T-cell (primary cell): ENCODE measurements at places on chromosomes 3 and 15.

DNA sequence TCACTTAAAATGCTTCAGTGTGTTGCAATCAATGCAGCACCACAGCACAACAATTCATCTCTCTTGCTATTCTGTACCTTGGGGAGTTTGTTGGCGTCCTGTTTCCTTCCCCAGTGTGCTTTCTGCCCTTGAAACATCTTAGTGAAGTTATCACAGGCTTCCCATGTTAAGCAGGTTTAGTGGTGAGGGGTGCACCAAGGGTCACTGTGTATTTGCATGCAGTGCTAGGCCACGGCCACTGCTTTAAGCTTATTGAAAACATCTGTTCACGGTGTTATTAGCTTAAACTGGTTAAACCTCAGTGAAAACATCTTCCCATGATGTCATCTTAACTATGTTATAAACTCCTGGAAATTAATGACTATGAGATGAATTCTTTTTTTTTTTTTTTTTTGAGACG is 217.3 kb upstream of the GOLIM4 start:
- H3K27me3 ChIP-seq = no peaks in the 10 kb centered on the region
- no peak overlapping the region for H3K27ac ChIP-seq
- no peaks in the 10 kb centered on the region for H3K36me3 ChIP-seq
- no peak overlapping the region for H3K4me3 ChIP-seq
- no peaks in the 10 kb centered on the region for H3K4me1 ChIP-seq
- no peak for DNase-seq

DNA sequence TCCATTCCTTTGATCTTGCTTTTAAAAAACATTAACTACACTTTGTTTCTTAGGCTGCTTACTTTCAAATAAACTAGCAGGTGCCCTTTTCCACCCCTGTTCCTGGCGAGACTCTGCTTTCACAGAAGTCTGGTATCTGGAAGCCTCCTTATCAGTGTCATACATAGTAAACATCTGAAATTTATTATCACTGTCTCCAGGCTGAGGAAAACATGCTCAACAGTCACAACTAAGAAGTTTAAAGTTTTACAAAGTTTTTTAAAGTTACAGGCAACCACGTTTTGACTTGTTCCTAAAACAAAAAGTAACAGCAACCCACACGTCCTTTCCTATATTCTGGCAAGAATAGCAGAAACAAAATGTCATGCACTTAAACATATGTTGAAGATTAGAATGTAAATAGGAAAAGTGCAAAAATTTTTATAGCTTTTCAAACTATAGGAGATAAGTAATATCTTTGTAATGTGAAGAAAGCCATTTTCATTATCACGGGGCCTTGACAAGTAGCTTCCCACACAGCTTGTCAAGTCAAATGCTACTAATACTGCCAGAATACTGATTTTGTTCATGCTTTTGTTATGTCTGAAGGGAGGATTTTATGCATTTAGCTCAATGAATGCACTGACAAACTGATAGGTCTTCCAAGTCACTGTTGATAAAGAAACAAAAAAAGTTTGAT is 275.2 kb upstream of the KCNMB2 start:
- no peak overlapping the region for H3K27ac ChIP-seq
- no peak for DNase-seq
- H3K36me3 ChIP-seq = no peaks in the 10 kb centered on the region
- no peaks in the 10 kb centered on the region for H3K27me3 ChIP-seq

GRCh38 chr3:101902041-101902440 is 52.7 kb downstream of the NFKBIZ start:
- H3K4me1 ChIP-seq = peaks cover 2% of the 10 kb centered on the region
- DNase-seq = no peak
- no peaks in the 10 kb centered on the region for H3K27me3 ChIP-seq
- no peak overlapping the region for H3K4me3 ChIP-seq
- H3K36me3 ChIP-seq = no peaks in the 10 kb centered on the region

DNA sequence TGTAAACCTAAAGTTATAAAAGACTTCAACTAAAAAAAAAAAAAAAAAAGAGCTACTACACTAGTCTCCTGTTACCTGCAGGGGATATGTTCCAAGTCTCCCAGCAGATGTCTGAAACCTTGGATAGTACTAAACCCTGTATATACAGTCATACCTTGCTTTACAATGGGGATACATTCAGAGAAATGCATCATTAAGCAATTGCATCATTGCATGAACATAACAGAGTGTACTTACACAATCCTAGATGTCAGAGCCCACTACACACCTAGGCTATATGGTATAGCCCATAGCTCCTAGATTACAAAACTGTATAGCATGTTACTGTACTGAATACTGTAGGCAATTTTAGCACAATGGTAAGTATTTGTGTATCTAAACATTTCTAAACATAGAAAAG is 119.1 kb downstream of the GMPS start:
- no peaks in the 10 kb centered on the region for H3K36me3 ChIP-seq
- H3K4me1 ChIP-seq = no peaks in the 10 kb centered on the region
- DNase-seq = no peak
- no peak overlapping the region for H3K27ac ChIP-seq
- peaks cover 2% of the 10 kb centered on the region for H3K27me3 ChIP-seq

GRCh38 chr3:134079111-134079547 is 49.4 kb upstream of the SLCO2A1 start:
- no peak for DNase-seq
- H3K4me3 ChIP-seq = no peak overlapping the region
- no peaks in the 10 kb centered on the region for H3K4me1 ChIP-seq
- H3K36me3 ChIP-seq = no peaks in the 10 kb centered on the region

- DNase-seq = no peak
- no peak overlapping the region for H3K27ac ChIP-seq
- no peaks in the 10 kb centered on the region for H3K27me3 ChIP-seq
- H3K4me1 ChIP-seq = no peaks in the 10 kb centered on the region
These were observed 1.5 kb upstream of the CNTN6 start for GRCh38 chr3:1091286-1091685.

DNA sequence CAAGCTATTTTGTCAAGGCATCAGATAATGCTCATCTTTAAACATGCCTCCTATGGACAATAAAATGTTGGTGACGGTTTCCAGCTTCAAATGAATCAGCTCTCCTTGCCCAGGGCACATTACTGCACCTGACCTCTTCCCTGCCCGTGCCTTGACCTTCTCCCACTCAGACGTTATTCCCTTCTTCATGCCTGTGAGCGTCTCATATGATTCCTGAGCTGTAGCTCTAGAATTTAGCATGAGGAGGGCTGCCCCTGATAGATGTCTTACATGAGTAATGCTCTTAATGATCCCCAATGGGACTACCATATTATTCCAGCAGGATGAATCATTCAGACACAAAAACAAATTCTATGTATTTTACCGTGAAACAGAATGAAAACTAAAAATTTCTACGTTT is 762.7 kb downstream of the ROBO1 start:
- no peak for DNase-seq
- H3K4me1 ChIP-seq = no peaks in the 10 kb centered on the region
- no peak overlapping the region for H3K27ac ChIP-seq
- H3K27me3 ChIP-seq = no peaks in the 10 kb centered on the region
- no peaks in the 10 kb centered on the region for H3K36me3 ChIP-seq

- no peak overlapping the region for H3K27ac ChIP-seq
- no peak for DNase-seq
- peaks cover 42% of the 10 kb centered on the region for H3K4me1 ChIP-seq
- no peaks in the 10 kb centered on the region for H3K27me3 ChIP-seq
- H3K4me3 ChIP-seq = no peak overlapping the region
These were observed 11.3 kb downstream of the EXOSC7 start for GRCh38 chr3:44987332-44987731.

DNA sequence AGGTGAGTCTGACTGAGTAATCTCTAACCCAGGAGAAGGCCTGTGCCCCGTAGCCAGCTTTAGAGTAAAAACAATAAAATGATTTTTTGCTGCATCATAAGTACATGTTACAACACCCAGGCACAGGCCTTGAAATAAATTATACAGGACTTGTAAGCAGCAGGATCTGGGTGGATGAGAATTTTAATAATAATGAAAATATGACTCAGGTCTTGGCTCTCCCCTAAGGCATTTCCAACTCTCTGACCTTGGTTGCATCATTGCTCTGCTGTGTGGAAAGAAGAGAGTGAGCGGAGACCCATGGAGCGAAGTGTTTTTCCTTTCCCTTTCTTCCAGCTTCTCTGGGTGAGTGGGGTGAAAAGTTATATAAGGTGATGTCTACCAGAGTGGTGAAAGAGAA is 44.6 kb downstream of the EOMES start:
- H3K4me3 ChIP-seq = no peak overlapping the region
- DNase-seq = no peak
- H3K4me1 ChIP-seq = peaks cover 7% of the 10 kb centered on the region
- no peaks in the 10 kb centered on the region for H3K36me3 ChIP-seq
- H3K27me3 ChIP-seq = no peaks in the 10 kb centered on the region
- H3K27ac ChIP-seq = no peak overlapping the region

DNA sequence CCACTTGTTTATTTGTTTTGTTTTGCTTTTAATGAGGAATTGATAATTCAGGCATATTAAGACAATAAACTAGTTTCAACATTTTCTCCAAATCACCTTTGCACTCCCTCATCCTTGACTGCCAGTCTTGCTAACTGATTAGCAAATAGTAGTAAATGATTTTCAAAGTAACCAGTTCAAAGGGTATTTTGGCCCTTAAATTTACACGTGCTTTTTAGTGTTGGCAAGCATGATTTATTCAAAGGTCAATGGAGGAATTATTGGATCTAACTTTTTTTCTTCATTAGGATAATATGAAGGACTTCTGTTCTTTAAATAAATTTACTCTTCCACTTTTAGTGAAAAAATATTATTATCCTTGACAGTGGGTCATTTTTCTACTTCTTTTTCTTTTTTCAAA is 53.8 kb downstream of the BCHE start:
- no peak overlapping the region for H3K27ac ChIP-seq
- H3K4me3 ChIP-seq = no peak overlapping the region
- no peaks in the 10 kb centered on the region for H3K27me3 ChIP-seq
- H3K4me1 ChIP-seq = no peaks in the 10 kb centered on the region
- no peaks in the 10 kb centered on the region for H3K36me3 ChIP-seq
- no peak for DNase-seq

DNA sequence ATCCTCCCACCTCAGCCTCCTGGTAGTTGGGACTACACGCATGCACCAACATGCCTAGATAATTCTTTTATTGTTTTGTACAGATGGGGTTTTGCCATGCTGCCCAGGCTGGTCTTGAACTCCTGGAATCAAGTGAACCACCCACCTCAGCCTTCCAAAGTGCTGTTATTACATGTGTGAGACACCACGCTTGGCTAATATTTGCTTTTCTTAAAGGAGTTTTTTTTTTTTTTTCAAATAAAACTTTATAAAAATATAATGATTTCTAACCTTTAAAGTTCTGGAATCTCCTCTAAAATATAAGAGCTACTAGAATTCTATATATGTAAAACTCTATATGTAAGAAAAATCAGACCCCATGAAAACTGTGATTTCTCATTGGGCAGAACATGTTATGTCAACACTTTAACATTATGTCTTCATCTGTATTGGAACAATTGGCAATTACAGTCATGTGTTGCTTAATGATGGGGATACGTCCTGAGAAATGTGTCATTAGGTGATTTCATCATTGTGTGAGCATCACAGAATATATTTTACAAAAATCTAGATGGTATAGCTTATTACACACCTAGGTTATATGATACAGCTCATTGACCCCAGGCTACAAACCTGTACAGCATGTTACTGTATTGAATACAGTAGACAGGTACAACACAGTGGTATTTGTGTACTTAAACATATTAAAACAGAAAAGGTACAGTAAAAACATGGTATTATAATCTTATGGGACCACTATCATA is 377.0 kb downstream of the PLCL2 start:
- no peaks in the 10 kb centered on the region for H3K4me1 ChIP-seq
- no peak for DNase-seq
- H3K36me3 ChIP-seq = no peaks in the 10 kb centered on the region
- no peaks in the 10 kb centered on the region for H3K27me3 ChIP-seq
- H3K4me3 ChIP-seq = no peak overlapping the region
- H3K27ac ChIP-seq = no peak overlapping the region

DNA sequence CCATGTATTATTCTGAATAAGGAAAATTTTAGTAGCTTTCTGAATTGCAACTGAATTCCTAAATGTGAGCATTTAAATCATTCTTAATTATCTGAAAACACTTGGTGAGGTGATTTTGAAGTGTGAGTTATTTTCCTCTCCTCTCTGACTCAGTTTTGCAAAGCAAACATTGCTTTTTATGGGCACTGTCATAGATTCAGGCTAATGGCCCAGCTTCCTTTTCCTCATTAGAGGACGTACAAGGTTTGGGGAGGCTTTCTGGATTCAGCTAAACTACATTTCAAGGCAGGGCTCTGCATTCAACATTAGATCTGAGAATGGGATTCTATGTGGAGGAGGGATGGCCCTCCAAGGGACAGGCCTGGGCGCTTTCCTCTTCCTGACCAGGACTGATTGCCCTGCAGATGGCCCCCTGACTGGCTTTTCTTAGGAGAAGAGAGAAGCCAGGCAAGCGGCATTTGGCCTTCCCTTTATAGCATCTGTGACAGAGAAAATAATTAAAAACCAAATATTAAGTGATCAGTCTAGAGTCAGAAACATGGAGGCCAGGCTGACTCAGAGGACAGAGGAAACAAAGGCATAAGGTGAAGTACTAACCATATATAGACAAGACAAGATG is 53.0 kb upstream of the STXBP5L start:
- H3K4me3 ChIP-seq = no peak overlapping the region
- no peaks in the 10 kb centered on the region for H3K36me3 ChIP-seq
- H3K4me1 ChIP-seq = no peaks in the 10 kb centered on the region
- no peak for DNase-seq
- no peaks in the 10 kb centered on the region for H3K27me3 ChIP-seq

DNA sequence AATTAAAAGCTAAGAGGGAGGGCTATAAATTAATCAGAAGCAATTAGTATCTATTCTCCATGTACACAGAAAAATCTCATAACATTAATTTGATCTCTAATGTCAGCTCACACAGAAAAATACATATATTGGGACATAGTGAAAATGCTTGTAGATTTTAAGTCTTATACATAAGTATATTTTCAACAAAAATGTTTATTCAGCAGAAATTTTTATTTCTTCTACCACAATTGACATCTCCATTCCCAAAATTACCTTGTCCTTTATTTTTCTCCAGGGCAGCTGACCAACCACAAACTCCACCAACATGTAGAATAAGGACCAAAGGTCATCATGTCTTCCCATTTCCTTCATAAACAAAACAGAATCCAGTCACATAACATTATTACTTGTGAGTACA is 74.5 kb upstream of the CDAN1 start:
- no peaks in the 10 kb centered on the region for H3K4me1 ChIP-seq
- H3K27ac ChIP-seq = no peak overlapping the region
- DNase-seq = no peak
- H3K27me3 ChIP-seq = no peaks in the 10 kb centered on the region
- peaks cover 7% of the 10 kb centered on the region for H3K36me3 ChIP-seq

GRCh38 chr3:69305011-69305410 is 80.9 kb downstream of the FRMD4B start:
- no peak overlapping the region for H3K27ac ChIP-seq
- no peaks in the 10 kb centered on the region for H3K36me3 ChIP-seq
- H3K4me3 ChIP-seq = no peak overlapping the region
- no peaks in the 10 kb centered on the region for H3K4me1 ChIP-seq
- DNase-seq = no peak
- H3K27me3 ChIP-seq = no peaks in the 10 kb centered on the region

- no peaks in the 10 kb centered on the region for H3K27me3 ChIP-seq
- no peak overlapping the region for H3K27ac ChIP-seq
- H3K36me3 ChIP-seq = no peaks in the 10 kb centered on the region
- no peaks in the 10 kb centered on the region for H3K4me1 ChIP-seq
These were observed 752.1 kb upstream of the ALCAM start for GRCh38 chr3:104614564-104614963.

GRCh38 chr15:78714890-78715289 is 73.9 kb upstream of the CHRNB4 start:
- no peak for DNase-seq
- no peaks in the 10 kb centered on the region for H3K4me1 ChIP-seq
- no peak overlapping the region for H3K4me3 ChIP-seq
- H3K27me3 ChIP-seq = no peaks in the 10 kb centered on the region
- H3K27ac ChIP-seq = no peak overlapping the region

GRCh38 chr3:8760091-8760490 is 9.3 kb downstream of the OXTR start:
- H3K4me3 ChIP-seq = no peak overlapping the region
- DNase-seq = no peak
- no peaks in the 10 kb centered on the region for H3K36me3 ChIP-seq
- no peaks in the 10 kb centered on the region for H3K4me1 ChIP-seq
